Endothelial cell of coronary artery (primary cell): ENCODE measurements at places on chromosomes 13 and 19. TPM values are rescaled to one million over a fixed set of nuclear protein-coding genes. Genes with fewer than 3 reads are reported as not detected.

The NKPD1 gene
- total RNA-seq: 0.09 and 0.19 TPM in 2 replicates

The VAV1 gene
- total RNA-seq: not detected in 2 replicates

The GTPBP3 gene
- total RNA-seq: 9.7 and 12.7 TPM in 2 replicates

The KLHL1 gene
- not detected in 2 replicates for total RNA-seq

The ATP4B gene
- not detected in 2 replicates for total RNA-seq

The GTF3A gene
- 106 and 117 TPM in 2 replicates for total RNA-seq

The HSD17B14 gene
- 4.6 and 4.9 TPM in 2 replicates for total RNA-seq

The ZFR2 gene
- not detected in 2 replicates for total RNA-seq

The OR10H1 gene
- not detected in 2 replicates for total RNA-seq

The COL4A1 gene
- 564 and 1,049 TPM in 2 replicates for total RNA-seq

The NTN5 gene
- under 0.01 TPM in 1 of 2 replicates, not detected in the other for total RNA-seq

The ZNF429 gene
- 0.54 and 2.5 TPM in 2 replicates for total RNA-seq

The POSTN gene
- total RNA-seq: 54.5 and 210 TPM in 2 replicates

The LATS2 gene
- 26.4 and 27.8 TPM in 2 replicates for total RNA-seq

The URAD gene
- total RNA-seq: not detected in 2 replicates

The FGF22 gene
- total RNA-seq: 0.09 TPM in 1 of 2 replicates, not detected in the other

The RANBP3 gene
- total RNA-seq: 34.7 and 38.7 TPM in 2 replicates

The SERPINE3 gene
- not detected in 2 replicates for total RNA-seq

The RYR1 gene
- under 0.01 and 0.18 TPM in 2 replicates for total RNA-seq

The PPAN gene
- 39.1 and 45.5 TPM in 2 replicates for total RNA-seq

The KCTD15 gene
- total RNA-seq: 45.6 and 51.9 TPM in 2 replicates

The LRRC63 gene
- total RNA-seq: under 0.01 TPM in 1 of 2 replicates, not detected in the other

The ZNF790 gene
- 4.0 and 8.8 TPM in 2 replicates for total RNA-seq

The ZNF99 gene
- not detected in 2 replicates for total RNA-seq
